Islet precursor cell (in vitro differentiated cells): ENCODE measurements at places on chromosomes 1 and 21.
A peak's percentile ranks its signal among the peaks of the same experiment; 100 is the strongest.

- DNase-seq, result no peak
These were observed 36.5 kb upstream of the SRRM1 start for GRCh38 chr1:24606621-24607020.

GRCh38 chr1:41802532-41803501, 115.9 kb downstream of the HIVEP3 start:
- DNase-seq, result no peak

DNA sequence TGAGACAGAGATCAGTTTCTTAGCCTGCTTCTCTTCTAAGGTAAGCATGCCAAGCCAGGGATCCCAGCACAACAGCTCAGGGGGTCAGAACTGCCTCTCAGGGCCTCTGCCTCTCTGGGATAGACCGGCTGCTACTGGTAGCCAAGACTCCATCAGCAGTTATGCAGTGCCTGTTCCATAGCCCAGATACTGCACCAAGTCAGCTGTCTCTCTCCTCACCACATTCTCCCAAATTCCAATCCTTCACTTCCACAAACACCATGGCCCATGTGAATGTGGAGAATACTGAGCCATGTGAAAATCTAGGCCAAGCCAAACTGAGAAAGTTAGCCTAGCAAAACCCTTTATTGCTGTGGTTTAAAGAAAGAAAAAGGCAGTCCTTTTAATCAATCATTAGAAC, 37.5 kb downstream of the CDC42BPA start:
- no peak for DNase-seq

DNA sequence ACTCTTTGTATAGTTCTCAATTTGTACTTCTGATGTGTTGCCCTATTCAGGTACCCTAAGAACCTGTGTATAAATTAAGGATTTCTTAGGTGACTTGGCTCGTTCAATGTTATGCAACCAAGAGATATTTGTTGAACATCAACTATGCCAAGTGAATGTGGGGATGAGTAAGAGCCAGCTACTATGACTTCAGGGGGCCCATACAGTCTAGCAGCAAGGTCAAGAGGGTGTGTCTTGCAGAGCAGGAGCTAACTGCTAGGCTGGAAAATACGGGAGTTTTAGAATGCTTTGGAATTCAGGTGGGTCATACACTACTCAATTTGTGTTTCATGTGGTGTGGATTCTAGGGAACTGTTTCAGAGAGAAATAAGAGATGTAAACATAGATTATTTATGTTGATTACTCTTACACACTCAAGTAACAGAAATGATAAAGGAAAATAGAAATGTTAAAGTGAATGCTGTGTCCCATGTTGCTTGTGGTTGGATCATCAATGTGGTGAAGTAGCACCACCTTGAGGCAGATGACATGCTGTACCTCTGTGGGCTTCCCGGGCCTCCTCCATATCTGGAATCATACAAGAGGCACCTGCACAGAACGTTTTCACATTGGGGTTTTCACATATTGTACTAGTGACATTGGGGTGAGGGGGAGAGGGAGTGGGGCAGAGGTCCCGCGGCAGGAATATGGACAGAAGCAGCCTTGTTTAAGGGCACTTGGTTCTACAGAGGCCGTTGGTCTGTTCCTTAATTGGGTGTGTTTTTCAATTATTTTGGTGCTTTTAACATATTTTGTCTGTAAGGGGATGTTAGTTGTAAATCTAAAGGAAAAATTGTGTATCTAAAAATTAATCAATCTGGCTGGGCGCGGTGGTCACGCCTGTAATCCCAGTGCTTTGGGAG, 12.4 kb downstream of the ARPC5 start:
- peak; percentile 80 for DNase-seq

- DNase-seq, result peak; percentile 70
These were observed 3.6 kb downstream of the CERS2 start for GRCh38 chr1:150970808-150971582.
